Natural killer cell treated with Interleukin-12 subunit alpha and Interleukin-12 subunit beta and Interleukin-15 and Interleukin-18, amount 100 ng/mL, for 72 hours (primary cell): ENCODE measurements at places on chromosomes 12 and 14.

GRCh38 chr12:115149685-115150378, 465.9 kb upstream of the TBX3 start:
- no peak for DNase-seq

DNA sequence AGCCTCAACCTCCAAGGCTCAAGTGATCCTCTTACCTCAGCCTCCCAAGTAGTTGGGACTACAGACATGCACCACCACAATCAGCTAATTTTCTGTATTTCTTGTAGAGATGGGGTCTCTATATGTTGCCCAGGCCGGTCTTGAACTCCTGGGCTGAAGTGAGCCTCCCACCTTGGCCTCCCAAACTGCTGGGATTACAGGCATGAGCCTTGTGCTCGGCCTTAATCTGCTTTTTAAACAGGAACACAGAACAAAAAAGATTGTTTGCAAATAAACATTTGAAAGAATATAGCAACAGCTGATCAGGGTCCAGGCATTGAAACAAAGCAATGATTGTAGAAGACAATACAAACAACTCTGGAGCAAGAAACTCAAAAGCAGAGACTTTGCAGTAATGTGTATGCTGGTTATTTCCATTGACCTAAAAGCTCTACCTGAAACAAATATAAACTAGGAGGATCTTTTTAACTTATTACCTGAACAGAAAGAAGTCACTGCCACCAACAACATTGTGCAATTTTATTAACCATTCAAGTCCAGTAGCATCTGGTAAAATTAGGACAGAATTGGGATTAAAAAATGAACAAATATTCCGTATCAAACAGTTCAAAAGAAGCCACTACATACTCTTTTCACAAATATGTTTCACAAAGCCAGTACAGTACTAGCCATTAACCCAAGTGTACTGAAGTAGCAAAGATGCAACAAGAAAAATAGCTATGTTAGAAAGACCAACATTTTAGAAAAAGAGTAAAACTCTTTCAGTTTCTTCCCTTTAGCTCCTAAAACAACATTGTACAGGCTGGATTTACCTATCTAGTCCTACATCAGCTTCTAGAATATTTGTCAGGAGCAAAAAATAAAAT, 14.2 kb downstream of the AMN1 start:
- no peak for DNase-seq

DNA sequence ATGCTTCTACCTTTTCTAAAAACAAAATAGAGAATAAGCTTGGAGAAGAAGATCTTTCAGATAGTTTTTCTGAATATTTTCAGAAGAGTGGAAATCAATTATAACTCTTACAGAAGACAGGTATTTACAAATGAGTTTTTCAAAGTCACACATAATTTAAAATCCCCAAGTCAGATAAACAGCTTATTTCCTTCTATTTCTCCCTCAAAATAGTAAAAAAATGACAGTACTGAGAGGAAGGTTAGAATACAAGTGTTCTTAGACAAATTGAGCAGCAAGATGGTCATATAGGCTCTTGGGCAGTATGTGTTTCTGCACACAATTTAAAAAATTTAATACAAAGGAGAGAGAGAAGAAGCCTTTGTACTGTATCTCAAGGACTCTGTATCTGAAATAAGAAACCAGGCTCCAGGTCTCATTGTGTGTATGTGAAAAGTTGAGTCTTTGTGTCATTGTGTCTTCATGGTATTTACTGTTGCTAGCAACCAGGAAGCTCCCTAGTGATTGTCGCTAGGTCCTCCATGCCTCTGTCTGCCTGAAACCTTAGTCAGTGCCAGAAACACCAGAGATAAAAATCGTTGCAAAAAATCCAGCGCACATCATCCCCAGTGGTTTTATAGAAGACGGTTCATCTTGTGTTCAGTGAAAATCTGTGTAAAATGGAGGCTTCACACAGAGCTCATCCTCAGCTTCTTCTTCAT, 12.9 kb upstream of the TUBA1A start:
- DNase-seq, result no peak

- DNase-seq, result no peak
Measured at GRCh38 chr12:111453071-111453989, 47.6 kb downstream of the SH2B3 start.

- no peak for DNase-seq
Measured at GRCh38 chr14:68306934-68307789, 485.7 kb downstream of the ZFP36L1 start.

- DNase-seq, result no peak
Measured at GRCh38 chr12:47413806-47414205, 292.0 kb downstream of the RPAP3 start.

DNA sequence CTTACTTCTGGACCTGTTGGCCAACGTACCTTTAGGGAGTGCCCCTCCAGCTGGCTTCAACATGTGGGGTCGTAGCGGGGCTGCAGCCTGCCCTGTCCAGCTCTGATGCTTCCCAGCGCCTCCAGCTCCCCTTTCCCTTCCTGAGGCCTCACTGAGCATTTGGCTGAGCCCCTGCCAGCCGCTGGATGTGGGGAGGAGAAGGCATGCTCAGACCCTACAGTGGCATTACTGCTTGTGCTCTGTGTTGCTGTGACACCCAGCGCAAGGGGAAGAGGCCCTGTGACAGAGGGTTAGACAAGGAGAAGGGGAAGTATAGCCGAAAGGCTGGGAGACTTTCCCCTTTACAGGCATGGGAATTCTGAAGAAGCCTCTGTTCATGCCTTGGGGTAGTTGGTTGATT, 145.9 kb downstream of the PRKCH start:
- DNase-seq, result no peak
